ENCODE measurements at places on chromosomes 11 and 22. TPM values are rescaled to one million over a fixed set of nuclear protein-coding genes. Genes with fewer than 3 reads are reported as not detected.

The FIBP gene
- 46.6 TPM for total RNA-seq

The IFITM10 gene
- 0.57 TPM for total RNA-seq

- DNase-seq: no peak
Measured at GRCh38 chr11:27312110-27312509, 50.9 kb downstream of the CCDC34 start.

The TMEM121B gene
- 1.2 TPM for total RNA-seq

DNA sequence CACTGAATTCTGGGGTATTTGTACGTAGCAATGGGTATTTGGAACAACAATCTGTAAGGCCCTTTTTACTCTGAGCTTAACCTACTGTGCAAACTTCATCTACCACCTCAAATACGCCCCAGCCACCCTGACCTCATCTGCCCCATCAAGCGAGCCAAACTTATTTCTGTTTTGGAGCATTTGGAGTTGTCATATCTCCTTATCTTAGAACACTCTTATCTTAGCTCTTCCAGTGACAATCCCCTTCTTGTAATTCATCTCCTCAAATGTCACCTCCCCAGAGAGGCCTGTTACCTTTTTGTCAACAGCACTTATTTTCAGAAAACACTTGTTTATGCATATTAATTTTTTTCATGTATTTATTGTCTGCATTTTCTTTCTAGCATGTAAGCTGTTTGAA is 4.7 kb upstream of the MSANTD2 start:
- no peak for DNase-seq

- no peak for DNase-seq
Measured at GRCh38 chr11:1192741-1193325, 30.0 kb upstream of the MUC5B start.

DNA sequence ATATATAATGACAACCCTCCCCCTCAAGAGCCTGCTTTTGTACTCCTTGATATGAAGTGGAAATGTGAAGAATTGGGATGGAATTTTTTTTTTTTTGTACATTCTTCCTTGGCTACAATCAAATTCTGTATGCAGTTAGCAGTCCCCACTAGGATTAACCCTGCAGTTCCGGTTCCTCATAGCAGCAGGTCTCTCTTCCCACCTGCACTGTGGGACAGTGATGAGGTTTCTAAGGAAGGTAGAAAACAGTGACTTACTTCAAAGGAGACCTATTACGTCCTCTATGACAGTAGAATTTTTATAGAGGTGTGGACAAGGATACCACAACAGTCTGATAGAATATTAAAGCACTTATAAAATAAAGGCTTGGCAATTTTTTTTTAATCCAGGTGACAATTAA is 46.3 kb upstream of the ALKBH3 start:
- no peak for DNase-seq

- no peak for DNase-seq
Measured at GRCh38 chr22:41899110-41899509, 15.8 kb downstream of the SHISA8 start.

The FOLR2 gene
- total RNA-seq: 29.8 TPM

GRCh38 chr11:120256178-120256577 is 16.2 kb downstream of the POU2F3 start:
- DNase-seq: no peak

The TTC9C gene
- 17.0 TPM for total RNA-seq

GRCh38 chr11:127804747-127805400 is 782.5 kb downstream of the ETS1 start:
- DNase-seq: no peak

The MSANTD4 gene
- 23.8 TPM for total RNA-seq

- peak; percentile 61 for DNase-seq
Measured at GRCh38 chr11:109071712-109072524, 350.1 kb upstream of the C11orf87 start.

DNA sequence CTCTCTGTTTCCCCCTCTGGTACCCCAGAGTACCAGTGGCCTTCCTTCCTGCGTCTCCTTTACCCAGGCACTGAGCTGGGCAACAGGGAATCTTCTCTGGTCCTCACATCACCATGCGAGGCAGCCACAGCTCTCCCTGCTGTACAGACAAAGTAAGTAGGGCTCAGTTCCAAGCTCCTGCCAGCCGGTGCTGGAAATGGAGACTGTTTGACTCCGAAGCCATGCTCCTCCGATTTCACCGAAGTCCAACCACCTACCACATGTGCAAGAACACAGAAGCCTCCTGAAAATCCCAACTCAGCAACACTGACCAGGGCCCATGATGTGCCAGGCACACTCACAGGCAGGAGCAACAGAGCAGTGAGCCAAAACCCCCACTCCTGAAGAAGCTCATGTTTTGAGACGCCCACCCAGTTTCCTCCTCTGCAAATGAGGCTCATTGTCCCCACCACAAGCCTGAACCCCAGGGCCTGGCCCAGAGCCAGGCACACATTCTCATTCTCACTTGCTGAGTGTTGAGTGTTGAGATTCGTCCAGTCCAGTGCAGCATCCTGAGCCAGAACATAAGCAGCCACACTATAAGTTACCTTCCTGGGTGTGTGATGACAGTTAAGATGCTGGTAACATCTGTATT is 156.0 kb downstream of the MPPED1 start:
- no peak for DNase-seq

DNA sequence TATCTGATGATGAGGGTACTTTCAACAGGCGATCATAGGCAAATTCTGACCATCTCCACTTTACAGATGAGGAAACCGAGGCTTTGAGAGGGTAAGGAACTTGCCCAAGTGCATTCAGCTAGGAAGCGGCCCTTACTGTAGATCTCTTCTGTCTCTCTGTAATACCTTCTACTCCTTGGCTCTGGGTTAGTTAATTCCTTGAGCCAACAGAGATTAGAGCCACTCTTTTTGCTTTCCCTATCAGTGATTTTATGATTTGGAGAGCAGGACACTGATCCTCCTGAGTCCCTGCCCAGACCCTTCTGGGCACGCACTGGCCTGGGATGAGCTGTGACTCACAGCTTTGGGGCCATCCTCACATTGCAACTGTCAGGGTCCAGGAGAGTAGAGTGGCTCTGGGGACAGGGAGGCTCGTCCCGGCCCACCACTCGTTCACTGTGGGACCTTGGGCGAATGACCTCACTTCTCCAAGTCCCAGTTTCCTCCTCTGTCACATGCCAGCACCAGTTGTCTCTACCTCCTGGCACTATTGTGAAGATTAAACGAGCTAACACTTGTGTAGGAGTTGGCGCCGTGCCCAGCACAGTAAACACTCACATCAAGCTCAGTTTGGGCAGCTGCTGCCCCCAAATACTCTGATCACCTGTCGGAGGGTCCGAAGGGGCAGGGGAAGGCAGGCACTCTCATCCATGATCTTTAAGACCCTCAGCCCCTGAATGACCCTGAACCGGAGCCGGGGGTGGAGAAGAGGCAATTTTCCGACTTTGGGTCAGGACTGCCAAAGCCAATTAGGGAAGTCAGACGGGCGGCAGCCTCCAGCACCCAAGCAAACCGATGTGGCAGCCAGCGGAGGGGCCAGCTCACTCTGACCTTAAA is 235.0 kb downstream of the MIAT start:
- peak; percentile 57 for DNase-seq

The GRK3 gene
- 14.7 TPM for total RNA-seq

DNA sequence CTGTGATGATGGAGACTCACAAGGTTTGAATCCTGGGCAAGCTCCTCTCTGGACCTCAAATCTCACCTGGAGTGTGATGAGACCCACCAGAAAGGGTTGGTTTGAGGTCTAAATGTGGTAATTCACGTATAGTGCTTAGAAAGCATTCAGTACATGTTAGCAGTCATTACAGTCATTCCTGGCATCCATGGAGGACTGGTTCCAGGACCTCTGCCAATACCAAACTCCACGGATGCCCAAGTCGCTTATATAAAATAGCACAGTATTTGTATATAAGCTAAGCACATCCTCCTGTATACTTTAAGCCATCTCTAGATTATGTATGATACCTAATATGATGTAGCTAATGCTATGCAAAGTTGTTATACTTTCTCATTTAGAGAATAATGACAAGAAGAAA is 67.6 kb upstream of the CYP2D6 start:
- no peak for DNase-seq

- DNase-seq: no peak
Measured at GRCh38 chr11:94876222-94876621, 97.1 kb downstream of the CWC15 start.

The EIF3D gene
- 68.5 TPM for total RNA-seq

DNA sequence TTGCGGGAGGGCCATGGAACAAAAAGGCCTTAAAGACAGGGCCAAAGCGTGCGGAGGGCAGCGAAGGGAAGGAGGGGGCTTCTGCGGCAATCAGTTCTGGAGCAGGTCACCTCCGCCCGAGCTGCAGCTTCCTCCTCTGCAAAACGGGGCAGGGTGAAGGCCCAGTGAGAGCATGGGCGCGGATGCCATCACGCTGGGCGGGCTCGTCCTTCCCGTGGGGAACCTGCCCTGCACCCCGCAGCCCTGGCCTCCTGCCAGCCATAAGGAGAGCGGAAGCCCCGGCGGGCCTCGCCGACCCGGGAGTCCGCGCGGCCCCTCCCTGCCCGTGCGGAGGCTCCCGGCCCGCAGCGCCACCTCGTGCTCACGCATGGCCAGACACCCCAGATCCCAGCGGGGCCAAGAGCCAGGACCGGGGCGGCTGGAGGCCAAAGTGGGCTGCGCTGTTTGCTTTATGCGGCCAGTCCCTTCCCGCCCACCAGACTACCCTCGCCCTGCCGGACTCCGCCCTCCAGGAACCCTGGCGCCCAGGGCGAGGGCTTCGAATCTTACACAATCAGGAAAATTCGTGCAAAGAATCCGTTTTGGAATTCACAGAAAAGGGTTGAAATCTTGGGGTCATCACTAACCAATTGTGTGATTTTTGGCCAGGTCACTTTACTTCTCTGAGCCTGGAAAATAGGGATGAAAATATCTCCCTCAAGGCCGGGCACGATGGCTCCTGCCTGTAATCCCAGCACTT is 16.1 kb downstream of the TSKU start:
- DNase-seq: peak; percentile 97

The APOBEC3G gene
- 7.2 TPM for total RNA-seq
